ENCODE measurements at places on chromosomes 4 and X. TPM values are rescaled to one million over a fixed set of nuclear protein-coding genes. Genes with fewer than 3 reads are reported as not detected.

CT47C1 gene
- not detected for total RNA-seq

CTAG1B gene
- total RNA-seq, result not detected

DNA sequence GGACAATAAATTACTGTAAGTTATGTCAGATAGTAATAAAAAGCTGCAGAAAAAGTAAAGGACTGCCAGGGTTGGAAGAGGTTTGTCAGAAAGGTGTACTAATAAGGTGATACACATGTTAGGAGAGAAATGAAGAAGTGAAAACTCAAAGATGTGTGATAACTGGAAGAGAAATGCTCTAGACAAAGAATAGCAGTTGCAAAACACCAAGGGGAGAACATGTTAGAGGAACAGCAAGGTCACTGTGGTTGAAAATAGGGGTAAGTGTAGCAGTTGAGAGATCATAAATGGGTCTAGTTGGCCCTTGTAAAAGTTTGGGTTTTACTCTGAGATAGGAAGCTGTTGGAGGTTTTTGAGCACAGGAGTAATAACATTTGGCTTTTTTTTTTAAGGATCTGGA, 46.9 kb downstream of the HSPA4L start:
- no peak for DNase-seq

CXCL5 gene
- 6.7 TPM for total RNA-seq

DNA sequence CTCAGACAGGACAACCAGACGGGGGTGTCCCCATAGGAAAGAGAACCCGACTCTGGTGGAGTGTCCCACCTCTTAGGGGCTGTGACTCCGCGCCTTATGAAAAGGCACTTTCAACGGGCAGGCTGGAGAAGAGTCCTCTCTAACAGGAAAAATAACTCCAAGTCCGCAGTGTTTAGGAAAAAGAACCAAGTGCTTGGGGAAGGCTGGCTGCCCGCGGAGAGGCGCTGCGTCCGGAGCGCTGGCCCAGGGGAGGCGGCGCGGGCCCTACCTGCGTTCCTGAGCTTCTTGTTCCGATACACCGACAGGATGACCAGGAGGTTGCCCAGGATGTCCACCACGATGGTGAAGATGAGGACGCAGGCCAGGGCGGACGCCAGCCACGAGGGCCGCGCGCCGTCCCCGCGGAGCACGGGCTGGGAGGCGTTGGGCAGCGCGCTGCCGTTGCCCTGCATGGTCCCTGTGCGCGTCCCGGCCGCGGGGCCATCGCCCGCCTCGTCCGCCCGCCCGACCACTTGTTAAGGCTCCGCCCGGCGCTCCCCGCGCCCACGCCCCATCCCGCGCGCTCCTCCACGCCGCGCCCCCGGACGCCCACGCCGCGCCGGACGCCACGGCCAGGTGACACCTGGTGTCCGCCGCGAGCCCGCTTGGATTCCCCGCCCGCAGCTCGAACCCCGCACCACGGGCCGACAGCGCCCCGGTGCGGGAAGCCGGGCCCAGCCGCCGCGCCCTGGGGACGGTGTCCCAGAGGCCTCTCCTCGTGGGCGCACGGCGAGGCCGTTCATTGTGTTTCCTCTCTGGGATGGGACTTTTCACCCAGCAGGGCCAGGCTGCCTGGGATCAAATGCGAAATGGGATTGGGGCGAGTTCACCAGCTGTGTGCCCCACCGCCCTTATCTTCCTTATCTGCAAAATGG, at the start of gene MTNR1A:
TSS of gene MTNR1A (minus strand) at position 654 of the 914 bp plus-strand sequence. CDS start at position 452, 202 bp downstream.
- DNase-seq, result no peak

DNA sequence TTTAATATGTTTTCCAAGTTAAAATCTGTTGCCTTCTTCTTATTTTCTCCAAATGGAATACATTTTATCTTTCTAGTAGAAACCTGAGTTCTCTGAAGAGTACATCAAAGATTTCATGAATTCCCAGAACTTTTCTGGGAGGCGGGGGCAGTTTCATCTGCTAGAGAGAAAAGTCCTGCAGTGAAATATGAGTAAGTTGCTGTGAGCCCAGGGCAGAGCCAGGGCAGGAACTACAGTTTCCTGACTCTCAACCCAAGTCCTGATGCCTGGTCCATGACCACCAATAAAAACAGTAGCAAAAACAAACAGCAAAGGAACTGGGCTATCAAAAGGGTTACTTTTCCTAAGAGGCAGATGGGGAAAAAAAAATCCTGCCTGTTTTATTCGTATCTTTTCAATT, 239.4 kb upstream of the CTSO start:
- DNase-seq, result no peak

DNA sequence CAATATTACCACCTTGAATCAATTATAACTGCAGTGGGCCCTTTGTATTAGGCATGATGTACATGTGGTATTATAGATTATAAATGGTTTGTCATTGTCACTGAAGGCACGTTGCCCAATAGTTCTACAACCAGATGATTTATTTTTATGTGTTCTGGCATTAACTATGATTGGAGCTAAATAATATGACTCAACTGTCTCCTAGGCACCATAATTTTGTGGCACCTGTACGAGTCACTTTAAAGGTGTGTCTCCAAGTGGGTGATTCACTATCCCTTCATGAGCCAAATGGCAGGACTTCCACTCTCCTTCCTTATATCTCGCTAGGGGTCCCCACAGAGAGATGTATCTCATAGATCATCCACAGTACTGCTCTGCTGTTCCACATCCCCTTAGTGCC, 6.1 kb upstream of the SMPX start:
- DNase-seq, result no peak

DNA sequence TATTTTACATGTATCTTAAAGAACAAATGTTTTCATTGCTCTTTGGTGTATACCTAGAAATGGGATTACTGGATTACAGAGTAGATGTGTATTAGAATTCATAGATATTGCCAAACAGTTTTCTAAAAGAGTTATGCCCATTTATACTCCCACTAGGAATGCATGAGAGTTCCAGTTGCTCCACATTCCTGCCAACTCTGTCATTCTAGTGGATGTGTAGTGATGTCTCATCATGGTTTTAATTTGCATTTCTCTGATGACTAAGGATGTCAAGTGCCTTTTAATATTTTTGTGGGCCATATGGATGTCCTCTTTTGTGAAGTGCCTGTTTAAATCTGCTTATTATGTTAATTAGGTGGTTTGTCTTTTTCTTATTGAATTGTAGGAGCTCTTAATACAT, 65.6 kb upstream of the BMP2K start:
- DNase-seq, result no peak

BANK1 gene
- total RNA-seq, result 2.5 TPM
